ENCODE measurements at places on chromosomes 12 and 14.

DNA sequence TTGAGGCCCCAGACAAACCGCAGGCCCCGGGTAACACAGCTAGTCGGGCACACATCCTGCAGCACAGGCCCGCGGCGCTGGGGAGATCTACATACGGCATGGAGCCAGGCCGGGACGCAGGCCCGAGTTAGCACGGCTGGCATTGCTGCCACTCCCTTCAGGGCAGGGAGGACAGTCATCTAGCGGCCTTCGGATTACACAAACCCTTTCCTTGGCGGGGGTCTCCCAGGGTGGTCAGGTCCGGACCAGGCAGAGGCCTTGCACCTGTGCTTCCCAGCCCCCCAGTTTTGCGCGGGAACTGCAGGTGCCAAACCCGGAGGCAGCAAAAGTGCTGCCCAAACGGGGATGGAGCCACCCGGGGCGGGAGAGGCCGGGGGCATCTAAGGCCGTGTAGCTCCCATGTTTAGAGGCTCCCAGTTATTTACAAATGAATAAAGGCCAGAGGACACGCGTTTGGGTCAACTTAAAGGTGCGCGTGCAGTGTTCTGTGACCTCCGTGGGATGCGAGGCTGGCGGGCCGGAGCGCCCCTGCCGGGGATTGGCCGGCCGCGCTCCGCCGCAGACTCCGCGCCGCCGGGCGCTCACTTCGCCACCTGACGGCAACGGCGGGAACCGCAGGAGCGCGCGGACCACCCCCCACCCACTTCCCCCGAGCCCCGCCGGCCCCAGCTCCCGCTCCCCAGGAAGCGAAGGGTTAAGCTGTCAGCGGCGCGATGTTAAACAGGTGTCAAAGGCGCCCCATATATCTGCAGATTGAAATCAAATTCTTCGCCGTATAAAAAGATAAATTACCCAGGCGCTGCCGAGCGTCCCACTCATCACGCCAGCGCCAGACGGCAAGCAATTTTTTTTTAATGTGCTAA is 18.1 kb downstream of the VSX2 start:
- no peaks in the 10 kb centered on the region for H3K36me3 ChIP-seq
- peak overlapping the region; percentile 85 for H3K4me3 ChIP-seq
- no peak overlapping the region for H3K27ac ChIP-seq
- no peaks in the 10 kb centered on the region for H3K4me1 ChIP-seq

GRCh38 chr12:91230841-91231240 is 48.2 kb upstream of the DCN start:
- H3K4me1 ChIP-seq = peaks cover 4% of the 10 kb centered on the region
- no peak overlapping the region for H3K4me3 ChIP-seq
- H3K36me3 ChIP-seq = no peaks in the 10 kb centered on the region
- no peak for DNase-seq
- H3K27me3 ChIP-seq = no peaks in the 10 kb centered on the region

DNA sequence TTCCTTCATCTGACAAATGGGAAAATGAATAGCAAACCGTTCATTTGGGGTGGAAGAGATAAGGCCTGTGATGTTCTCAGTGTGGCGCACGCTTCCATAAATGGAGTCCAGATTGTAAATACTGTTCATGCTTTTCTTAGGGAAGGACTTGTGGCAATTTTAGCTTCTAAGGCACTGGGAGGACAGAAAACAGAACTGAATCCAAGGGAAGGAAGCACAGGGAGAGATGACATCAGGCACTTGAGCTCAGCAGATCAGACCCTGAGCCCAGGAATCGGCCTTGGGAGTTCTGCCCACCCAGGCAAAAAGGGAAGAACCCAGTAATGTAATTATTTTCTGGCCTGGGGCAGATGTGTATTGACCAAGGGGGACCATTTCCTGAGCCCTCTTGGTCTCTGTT is 7.2 kb upstream of the SH2B3 start:
- H3K36me3 ChIP-seq = no peaks in the 10 kb centered on the region
- H3K27me3 ChIP-seq = peaks cover 12% of the 10 kb centered on the region
- no peak for DNase-seq
- H3K27ac ChIP-seq = no peak overlapping the region
- H3K4me3 ChIP-seq = no peak overlapping the region
- peaks cover 11% of the 10 kb centered on the region for H3K4me1 ChIP-seq

GRCh38 chr14:74502236-74503019 is 8.9 kb downstream of the ISCA2 start:
- H3K36me3 ChIP-seq = no peaks in the 10 kb centered on the region
- H3K27me3 ChIP-seq = no peaks in the 10 kb centered on the region

DNA sequence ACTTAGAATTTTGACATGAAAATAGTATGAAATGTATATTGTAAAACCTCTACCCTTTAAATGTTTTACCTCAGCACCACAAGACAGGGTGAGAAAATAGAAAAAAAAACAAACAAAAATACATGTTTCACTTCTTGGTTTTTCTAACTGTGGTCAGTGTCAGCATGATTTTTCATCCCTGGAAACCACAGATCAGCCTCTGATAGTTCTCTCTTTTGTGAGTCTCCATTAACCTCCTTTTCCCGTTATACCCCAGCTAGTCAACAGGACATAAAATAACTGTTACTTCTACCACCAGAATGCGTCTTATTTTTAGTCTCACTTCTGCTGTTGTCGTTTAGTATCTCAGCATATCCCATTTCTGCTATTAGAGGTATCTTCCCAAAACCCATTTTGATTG is 48.3 kb upstream of the KCNMB4 start:
- H3K4me3 ChIP-seq = no peak overlapping the region
- no peak for DNase-seq
- peaks cover 30% of the 10 kb centered on the region for H3K36me3 ChIP-seq
- no peaks in the 10 kb centered on the region for H3K27me3 ChIP-seq
- H3K27ac ChIP-seq = no peak overlapping the region

- H3K4me3 ChIP-seq = peak overlapping the region; percentile 63
- H3K4me1 ChIP-seq = peaks cover 22% of the 10 kb centered on the region
- no peaks in the 10 kb centered on the region for H3K36me3 ChIP-seq
- H3K27ac ChIP-seq = peak overlapping the region; percentile 70
- peak; percentile 79 for DNase-seq
- peaks cover 30% of the 10 kb centered on the region for H3K27me3 ChIP-seq
Measured at GRCh38 chr14:22386924-22387775, 201.9 kb downstream of the DAD1 start.

DNA sequence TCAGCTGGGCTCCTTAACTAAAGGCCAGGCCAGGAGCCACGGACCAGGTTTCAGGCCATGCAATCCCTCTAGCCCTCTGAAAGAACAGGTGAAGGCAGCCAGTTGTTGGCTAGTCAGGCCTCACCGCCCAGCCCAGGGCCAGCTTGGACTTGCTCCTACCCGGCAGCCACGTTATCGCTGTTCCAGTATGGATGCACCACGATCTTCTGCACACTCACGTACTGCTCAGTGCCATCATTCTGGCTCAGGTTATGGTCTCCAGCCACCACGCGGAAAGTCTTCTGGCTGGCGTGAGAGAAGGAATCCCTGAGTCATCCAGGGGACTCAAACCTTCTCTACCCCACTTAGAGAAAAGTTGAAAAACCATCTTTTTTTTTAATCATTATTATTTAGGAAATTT is 4.1 kb downstream of the CELA1 start:
- no peak overlapping the region for H3K27ac ChIP-seq
- H3K27me3 ChIP-seq = no peaks in the 10 kb centered on the region
- no peak for DNase-seq
- H3K4me3 ChIP-seq = no peak overlapping the region

GRCh38 chr12:120759591-120760348 is 34.1 kb downstream of the ACADS start:
- H3K27me3 ChIP-seq = no peaks in the 10 kb centered on the region
- H3K4me3 ChIP-seq = peak overlapping the region; percentile 61
- DNase-seq = no peak
- peaks cover 23% of the 10 kb centered on the region for H3K36me3 ChIP-seq
- H3K4me1 ChIP-seq = peaks cover 38% of the 10 kb centered on the region
- H3K27ac ChIP-seq = peak overlapping the region; percentile 97

- peaks cover 50% of the 10 kb centered on the region for H3K27me3 ChIP-seq
- H3K27ac ChIP-seq = no peak overlapping the region
- H3K36me3 ChIP-seq = peaks cover 10% of the 10 kb centered on the region
- no peak overlapping the region for H3K4me3 ChIP-seq
Measured at GRCh38 chr12:93577222-93577621, 4.7 kb downstream of the SOCS2 start.

- no peak for DNase-seq
- no peaks in the 10 kb centered on the region for H3K36me3 ChIP-seq
- no peak overlapping the region for H3K4me3 ChIP-seq
- no peak overlapping the region for H3K27ac ChIP-seq
- H3K27me3 ChIP-seq = no peaks in the 10 kb centered on the region
Measured at GRCh38 chr14:51806026-51807023, 54.1 kb upstream of the GNG2 start.
